Kidney (tissue), 22 donors: ENCODE measurements at places on chromosomes 13 and 19.

GRCh38 chr19:45630463-45630862, 8.7 kb downstream of the EML2 start:
- DNase-seq: no peak

DNA sequence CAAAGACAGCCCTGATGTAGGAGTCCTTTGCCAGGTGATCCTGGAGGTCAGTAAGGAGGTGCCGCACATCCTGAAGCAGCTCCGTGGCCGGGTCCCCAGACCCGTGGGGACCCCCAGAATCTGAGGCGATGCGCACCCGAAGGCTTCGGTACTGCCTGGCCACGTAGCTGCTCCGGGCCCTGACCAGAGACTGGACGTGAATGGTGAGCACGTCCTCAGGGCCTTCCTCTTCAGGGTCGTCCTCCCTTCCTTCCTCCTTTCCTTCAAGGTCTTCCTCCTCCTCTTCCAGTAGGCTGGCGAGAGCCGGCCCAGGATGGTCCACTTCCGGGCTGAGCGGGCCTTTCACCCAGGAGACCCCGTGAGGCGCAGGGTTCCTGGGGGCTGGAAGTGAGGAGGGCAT, 7.5 kb downstream of the RINL start:
- no peak for DNase-seq

DNA sequence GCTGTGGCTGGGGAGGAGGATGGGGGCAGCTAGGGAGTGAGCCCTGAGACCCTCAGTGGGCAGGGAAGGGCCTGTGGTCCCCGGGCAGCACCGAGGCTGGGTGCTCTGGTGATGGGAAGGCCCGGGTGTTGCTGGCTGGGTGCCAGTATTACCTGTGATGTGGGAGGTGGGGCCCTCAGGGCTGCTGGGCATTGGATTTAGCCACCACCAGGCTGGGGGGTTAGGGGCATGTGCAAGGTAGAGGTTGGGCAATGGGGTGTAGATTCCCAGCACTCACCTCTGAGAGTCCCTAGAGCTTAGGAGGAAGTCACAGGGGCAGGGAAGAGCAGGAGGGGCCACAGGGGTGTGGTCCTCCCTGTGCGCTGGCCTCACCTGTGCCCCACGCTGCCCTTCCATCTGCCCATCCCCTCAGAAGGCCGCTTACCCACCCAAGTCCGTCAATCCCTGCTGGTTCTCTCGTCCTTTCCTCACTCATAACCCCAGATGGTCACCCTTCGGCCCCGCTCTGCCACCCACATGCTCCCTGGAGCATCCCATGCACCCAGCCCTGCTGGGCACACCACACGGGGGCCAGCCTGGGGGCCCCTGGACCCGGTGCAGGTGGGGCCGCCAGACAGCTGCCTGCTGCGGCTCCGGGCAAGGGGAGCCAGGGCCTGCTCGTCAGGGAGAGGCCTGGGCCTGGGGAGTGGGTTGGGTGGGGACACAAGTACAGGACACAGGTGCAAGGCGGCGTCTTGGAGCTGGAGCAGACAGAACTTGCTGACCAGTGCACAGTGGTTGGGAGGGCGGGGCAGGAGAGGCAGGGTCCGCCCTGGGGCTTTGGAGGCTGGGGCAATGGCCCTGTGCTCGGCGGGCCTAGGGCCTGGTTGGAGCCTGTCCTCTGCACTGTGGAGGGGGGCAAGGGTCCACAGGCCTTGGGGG, 12.5 kb downstream of the EPN1 start:
- DNase-seq: no peak

GRCh38 chr19:33395561-33396550, 22.3 kb downstream of the CEBPG start:
- no peak for DNase-seq

- DNase-seq: no peak
These were observed 23.4 kb downstream of the ONECUT3 start for GRCh38 chr19:1776606-1777147.

DNA sequence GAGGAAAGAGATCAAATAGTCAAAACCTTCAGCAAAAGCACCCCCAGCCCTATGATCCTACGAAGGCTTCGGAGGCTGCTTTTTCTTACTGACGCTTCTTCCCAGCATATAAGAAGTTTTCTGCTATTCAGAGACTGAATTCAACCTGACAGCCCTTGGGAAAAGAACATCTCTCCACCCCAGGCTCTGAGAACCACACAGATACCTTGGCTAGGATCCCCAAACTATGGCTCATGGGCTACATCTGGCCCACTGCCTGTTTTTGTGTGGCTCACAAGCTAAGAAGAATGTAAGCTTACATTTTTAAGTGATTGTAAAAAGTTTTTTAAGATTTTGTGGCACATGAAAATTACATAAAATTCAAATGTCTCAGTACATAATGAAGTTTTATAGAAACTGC, 3.0 kb downstream of the SLC15A1 start:
- no peak for DNase-seq

DNA sequence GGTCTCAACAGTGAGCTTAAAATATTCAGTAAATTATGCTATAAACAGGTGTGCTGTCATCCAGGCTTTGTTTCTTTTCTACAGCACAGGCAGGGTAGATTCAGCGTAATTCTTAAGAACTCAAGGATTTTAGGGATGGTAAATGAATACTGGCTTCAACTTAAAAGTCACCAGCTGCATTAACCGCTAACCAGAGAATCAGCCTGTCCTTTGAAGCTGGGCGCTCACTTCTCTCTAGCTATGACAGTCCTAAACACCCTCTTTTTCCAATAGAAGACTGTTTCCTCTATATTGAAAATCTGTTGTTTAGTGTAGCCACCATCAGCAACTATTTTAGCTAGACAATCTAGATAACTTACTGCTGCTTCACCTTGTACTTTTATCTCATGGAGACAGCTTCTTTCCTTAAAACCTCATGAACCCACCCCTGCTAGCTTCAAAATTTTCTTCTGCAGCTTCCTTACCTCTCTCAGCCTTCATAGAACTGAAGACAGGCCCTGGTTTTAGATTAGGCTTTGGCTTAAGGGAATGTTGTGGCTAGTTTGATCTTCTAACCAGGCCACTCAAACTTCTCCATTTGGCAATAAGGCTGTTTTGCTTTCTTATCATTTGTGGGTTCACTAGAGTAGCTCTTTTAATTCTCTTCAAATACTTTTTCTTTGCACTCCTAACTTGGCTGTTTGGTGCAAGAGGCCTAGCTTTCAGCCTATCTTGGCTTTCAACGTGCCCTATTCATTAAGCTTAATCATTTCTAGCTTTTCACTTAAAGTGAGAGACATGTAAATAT, 89.5 kb downstream of the USP12 start:
- no peak for DNase-seq
